ENCODE measurements at places on chromosomes 12 and 14.

DNA sequence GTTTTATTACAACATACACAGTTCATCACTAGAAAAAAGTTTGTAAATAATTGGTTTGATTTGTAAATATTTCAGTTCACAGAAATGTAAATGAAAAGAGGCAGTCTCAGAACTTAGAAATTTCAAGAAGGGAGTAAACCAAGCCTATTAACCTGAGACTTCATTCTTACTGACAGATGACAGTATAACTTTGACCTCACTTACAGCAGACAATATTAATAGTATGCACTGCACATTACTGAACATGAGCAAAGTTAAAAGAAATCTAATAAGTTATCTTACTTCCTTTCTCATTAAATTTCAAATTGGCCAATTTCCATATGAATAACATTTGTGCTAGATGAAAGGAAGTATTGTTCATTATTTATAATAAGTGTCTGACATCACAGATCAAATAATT lies 235.8 kb downstream of the SLC6A15 start:
- no peak for DNase-seq

DNA sequence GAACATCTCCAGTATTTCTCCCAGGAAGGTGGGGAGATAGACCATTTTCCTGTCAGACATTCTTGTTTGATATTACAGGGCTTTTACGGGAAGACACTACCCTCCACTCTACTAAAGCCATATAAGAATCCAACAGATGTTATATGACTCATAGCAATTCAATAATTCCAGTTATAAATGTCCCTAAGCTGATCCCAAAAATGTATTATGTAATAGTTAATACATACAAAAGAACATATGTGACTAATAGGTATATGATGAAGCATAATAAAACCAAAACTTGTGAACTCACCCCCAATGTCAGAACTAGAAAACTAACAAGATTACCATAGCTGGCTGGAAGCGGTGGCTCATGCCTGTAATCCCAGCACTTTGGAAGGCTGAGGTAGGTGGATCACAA lies 84.2 kb downstream of the EFCAB11 start:
- no peak for DNase-seq

DNA sequence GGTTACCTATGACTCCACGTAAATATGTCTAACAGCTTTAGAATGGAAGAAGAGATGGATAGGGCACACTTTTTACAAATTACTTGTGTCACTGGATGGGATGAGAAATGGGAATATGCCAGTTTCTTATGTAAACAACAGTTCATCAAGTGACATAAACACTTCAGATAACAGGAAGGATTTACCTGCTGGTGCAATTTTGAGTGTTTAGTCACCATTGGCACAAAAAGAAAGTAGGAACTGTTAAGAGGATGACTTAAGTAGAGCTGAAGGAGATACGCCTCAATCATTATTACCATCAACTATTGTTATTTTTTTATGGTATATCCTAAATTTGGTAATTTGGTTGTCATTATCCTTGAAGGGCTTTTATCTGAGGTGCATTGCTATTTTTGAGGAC lies 83.2 kb downstream of the RMST start:
- no peak for DNase-seq

DNA sequence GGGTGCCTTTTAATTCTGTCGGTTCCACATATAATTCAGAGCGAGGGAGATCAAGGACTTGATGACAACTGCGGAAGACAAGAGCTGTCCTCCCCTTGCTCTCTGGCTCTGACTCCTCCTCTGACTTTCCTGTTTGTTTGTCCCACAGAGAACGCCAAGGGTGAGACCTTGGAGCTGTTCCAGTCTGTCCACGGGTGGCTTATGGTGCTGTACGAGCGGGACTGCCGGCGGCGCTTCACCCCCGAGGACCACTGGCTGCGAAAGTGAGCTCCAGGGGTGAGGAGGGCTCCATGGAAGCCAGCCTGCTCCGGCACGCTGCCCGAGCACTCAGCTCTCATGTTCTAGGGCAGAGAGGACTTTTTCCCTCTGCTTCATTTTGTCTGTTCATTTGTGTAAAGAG lies 32.8 kb downstream of the UBE3B start:
- no peak for DNase-seq

DNA sequence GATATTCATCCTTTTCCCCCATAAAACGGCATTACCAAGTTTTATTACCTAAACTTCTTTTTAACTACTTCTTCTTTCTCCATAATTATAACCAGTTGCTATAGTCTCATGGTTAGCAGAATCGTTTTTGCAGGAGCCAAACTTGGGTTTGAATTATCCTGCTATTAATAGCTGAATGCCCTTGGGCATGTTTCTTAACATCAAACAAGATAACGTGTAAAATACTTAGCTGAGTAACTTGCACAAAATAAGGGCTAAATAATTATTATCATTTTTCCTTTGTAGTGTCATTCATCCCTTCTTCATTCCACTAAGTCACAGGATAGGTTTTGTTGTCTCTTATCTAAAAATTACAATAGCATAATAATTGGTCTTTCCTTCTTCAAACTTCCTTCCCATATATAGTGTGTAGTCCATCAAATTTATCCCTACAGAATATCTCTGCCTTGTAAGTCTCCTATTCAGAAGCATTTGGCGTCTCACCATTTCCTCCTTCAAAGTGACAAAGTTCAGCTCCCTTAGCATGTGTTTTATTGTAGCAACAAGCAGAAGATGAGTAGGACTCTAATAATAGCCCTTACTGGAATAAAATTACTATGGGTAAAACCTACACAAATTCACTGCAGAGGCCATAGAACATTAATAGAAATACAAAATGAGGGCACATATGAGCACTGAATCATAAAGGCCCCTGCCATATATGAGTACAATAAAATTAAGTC lies 63.8 kb downstream of the FAR2 start:
- DNase-seq = no peak

DNA sequence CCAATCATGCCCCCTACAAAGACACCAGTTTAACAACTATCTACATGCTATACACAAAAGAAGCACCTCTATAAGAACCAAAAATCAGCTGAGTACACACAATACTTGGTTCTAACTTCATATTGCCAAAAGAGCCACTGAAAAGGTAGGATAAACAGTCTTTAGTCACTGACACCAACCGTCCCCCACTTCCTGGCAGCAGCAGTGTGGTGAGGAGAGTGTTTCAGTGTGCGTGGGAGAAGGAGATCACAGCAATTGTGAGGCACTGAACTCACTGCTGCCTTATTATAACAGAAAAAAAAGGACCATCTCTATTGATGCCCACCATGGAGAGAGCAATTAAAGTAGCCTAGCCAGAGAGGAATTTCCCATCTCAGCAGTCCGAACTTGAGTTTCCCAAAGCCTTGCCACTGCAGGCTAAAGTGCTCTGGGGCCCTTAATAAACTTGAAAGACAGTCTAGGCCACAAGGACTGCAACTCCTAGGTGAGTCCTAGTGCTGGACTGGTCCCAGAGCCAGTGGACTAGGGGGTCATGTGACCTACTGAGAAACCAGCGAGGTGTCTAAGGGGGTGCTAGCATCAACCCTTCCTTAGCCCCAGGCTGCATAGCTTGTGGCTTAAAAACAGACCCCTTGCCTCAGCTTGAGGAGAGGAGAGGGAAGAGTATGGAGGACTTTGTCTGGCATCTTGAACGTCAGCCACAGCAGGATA lies 37.1 kb upstream of the LMNTD1 start:
- no peak for DNase-seq

- DNase-seq = no peak
Observed at GRCh38 chr12:54759751-54760150, 94.6 kb upstream of the MUCL1 start.

GRCh38 chr12:24664161-24664880 lies 284.6 kb downstream of the BCAT1 start:
- DNase-seq = no peak

DNA sequence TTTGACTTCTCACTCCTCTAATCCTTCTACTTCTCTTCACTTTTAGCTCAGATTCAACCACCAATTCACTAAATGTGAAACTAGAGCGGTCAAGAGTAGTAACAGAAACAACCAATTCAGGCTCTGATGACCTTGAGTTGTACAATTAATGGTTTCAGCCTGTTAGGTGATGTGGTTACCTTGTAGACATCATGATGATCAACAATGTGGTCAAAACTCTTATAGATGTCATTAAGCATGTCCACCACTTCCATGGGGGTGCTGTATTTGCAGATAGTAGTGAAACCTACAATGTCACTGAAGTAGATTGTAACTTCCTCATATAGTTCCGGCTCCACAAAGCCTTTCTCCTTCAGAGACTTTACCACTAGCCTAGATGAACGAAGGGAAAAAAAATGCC lies 54.1 kb upstream of the PLBD1 start:
- no peak for DNase-seq

GRCh38 chr12:13380297-13380696 lies 183.8 kb downstream of the EMP1 start:
- no peak for DNase-seq

DNA sequence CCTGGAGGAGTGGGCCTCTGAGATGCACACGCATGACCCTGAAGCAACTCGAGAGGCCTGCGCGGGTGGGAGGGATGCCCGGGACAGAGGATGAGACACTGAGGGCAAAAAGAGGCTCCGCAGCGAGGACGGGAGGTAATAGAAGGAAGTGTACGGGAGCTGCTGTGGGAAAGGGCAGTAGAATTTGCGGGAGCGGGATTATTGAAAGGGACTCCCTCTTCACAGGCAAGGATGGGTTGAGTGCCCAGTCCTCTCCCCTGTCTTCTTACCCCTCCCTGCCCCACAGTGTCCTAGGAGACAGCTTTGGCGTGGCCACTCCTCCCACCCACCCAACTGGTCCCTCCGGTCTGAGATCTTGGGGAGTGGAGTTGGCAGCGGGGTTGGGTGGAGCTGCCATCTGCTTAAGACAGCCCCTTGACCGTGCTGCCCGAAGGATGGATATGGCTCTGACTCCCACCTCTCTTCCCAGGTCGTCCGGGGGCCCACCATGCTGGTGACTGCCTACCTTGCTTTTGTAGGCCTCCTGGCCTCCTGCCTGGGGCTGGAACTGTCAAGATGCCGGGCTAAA lies 15.7 kb upstream of the ESPL1 start:
- DNase-seq = no peak

- peak; percentile 100 for DNase-seq
Observed at GRCh38 chr12:104280717-104281458, 22.7 kb upstream of the EID3 start.

DNA sequence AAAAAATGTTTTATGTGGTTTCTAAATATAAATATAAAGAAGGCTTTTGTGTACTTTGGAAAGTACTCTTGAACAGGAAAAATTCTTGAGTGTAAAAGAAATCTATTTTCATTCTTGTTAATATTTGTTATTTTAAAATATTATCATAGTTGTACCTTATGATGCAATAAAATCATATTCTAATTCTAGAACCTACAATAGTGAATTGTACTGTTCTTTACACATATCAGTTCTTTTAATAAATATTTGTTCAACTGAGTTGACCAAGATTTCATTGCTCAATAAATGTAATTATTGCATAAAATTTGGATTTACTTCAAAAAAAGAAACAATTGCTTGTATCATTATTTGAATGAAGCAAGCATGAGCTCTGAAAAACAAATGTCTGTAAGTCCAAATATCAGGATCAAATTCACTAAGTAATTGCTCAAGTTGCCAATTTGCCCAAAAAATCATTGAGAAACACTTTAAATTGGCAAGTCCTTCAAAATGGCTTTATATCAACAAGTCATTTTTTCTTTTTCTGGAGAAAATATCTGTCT lies 191.6 kb upstream of the SLC16A7 start:
- DNase-seq = no peak

DNA sequence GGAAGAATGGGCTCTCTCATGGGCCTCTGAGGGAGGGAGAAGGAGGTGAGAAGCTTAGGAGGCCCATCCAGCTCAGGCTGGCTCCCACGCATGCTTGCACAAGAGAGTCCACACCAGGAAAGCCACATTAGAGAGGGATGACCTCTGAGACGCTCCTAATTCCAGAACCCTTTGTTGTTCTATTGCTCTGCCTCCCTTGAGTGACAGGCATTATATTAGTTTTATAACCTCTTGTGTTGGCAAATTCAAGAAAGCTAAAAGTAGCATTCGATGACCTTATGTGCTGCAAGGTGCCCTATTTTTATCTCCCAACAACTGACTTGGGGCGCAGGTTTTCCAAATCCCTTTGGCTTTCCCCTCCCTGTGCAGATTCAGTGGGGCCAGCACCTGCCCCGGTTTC lies 190.1 kb downstream of the KSR2 start:
- DNase-seq = no peak
